ENCODE measurements at places on chromosomes 7 and 10. TPM values are rescaled to one million over a fixed set of nuclear protein-coding genes. Genes with fewer than 3 reads are reported as not detected.

CHRM2 gene
- total RNA-seq = not detected

CCZ1 gene
- 65.2 TPM for total RNA-seq

DNA sequence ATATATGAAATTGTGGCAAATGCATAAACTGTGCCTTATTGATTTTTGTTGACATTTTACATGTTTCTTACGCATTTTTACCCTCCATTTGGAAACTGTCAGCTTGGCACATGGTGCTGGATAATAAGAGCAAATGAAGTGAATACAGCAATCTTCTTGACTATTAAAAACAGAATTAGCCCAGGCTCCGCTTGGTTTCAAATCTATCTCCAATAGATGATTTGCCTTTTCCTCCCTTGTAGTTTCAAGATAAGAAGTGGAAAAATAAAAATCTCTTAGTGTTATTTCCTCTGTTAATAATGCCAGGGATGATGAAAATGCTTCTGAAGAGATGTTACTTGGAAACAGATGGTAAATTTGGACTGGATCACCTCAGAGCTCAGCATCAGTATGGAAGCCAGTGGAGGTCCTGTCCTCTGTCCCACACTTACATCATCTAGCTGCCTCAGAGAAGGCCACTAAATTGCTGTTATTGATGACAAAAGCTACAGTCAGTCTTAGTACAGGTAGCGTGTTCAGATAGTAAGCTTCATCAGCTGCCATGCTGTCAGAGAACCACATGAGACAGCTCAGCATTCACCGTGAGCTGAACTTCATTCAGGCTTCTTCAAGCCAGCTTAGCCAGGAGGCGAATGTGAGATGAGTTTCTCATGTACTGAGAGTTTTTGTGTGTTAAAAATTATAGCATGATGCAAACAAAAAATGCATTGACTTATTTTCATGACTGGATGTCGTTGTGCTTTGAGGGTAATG lies 246.8 kb downstream of the CELF2 start:
- DNase-seq = no peak

DNA sequence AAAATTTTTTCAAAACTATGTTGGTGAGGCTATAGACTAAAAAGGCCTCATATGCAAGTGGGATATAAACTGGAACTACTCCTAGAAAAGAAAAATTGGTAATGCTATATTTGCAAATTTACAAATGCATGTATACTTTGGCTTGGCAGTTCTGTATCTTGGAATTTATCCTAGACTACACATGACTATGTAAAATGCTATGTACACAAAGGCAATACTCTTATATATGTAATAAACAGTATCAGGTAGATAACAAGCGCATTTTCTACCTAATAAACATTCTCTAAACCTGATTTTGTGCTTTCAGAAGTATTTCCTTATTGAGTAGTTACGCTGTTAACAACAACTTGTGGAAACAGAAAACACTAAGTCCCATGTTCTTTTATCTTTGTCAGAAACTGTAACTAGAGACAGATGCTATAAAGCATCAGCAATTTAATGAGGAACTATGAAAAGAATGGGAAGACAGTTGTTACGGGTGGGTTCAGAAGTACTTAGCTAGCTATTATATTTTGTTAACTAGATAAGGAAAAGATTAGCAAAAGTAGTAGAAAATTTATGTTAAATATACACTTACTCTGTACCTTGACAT lies 107.8 kb downstream of the ARHGAP12 start:
- DNase-seq = no peak

GRCh38 chr7:151877911-151878835 lies 1.3 kb upstream of the PRKAG2 start:
- no peak for DNase-seq

- DNase-seq = no peak
These were observed 577.0 kb downstream of the TYW1 start for GRCh38 chr7:67573639-67574038.

GRCh38 chr10:126001576-126001975 lies 105.2 kb downstream of the FANK1 start:
- DNase-seq = no peak

- DNase-seq = no peak
These were observed 177.4 kb downstream of the ARHGAP12 start for GRCh38 chr10:31751051-31751737.

DNA sequence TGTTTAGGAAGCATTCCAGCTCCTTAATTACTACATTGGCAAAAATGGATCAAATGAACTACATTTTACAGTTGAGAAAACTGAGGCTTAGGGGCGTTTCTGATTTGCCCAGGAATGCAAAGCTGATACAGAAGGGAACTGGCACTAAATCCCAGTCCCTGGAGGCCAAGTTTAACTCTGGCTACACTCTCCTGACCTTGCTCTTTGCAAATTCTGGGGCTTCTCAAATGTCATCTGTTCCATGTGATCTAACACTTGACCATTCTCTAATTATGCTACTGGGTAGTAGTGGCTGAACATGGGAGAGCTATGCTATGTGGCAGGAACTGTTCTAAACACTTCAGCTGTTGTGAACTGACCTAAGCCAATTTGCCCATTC lies 11.3 kb upstream of the HABP2 start:
- no peak for DNase-seq
